Stimulated activated CD4-positive, alpha-beta T cell treated with anti-CD3 and anti-CD28 coated beads, Interleukin-15, amount 100 ng/mL, for 24 hours (primary cell): ENCODE measurements at places on chromosomes 12 and 14.

GRCh38 chr12:81207173-81207572 is 129.3 kb downstream of the ACSS3 start:
- DNase-seq = no peak

GRCh38 chr12:13882176-13882575 is 99.2 kb downstream of the GRIN2B start:
- no peak for DNase-seq

- DNase-seq = no peak
These were observed 907 bp upstream of the EFS start for GRCh38 chr14:23365732-23366425.

GRCh38 chr14:87686746-87687145 is 306.2 kb downstream of the GALC start:
- no peak for DNase-seq

DNA sequence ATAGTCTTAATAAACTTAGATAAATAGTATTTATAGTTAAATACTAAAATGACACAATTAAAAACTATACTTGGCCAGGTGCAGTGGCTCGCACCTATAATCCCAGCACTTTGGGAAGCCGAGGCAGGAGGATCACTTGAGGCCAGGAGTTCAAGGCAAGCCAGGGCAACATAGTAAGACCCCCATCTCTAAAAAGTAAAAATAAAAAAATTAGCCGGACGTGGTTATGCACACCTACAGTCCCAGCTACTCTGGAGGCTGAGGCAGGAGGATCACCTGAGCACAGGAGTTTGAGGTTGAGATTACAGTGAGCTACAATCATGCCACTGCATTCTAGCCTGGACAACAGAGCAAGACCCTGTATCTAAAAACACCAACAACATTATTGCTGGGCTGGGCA is 16.0 kb downstream of the CINP start:
- DNase-seq = no peak

- no peak for DNase-seq
These were observed 601.8 kb upstream of the ATXN7L3B start for GRCh38 chr12:73935817-73936216.

GRCh38 chr12:4112734-4113325 is 160.7 kb upstream of the CCND2 start:
- no peak for DNase-seq

- no peak for DNase-seq
These were observed 7.7 kb downstream of the OXA1L start for GRCh38 chr14:22774011-22774706.

DNA sequence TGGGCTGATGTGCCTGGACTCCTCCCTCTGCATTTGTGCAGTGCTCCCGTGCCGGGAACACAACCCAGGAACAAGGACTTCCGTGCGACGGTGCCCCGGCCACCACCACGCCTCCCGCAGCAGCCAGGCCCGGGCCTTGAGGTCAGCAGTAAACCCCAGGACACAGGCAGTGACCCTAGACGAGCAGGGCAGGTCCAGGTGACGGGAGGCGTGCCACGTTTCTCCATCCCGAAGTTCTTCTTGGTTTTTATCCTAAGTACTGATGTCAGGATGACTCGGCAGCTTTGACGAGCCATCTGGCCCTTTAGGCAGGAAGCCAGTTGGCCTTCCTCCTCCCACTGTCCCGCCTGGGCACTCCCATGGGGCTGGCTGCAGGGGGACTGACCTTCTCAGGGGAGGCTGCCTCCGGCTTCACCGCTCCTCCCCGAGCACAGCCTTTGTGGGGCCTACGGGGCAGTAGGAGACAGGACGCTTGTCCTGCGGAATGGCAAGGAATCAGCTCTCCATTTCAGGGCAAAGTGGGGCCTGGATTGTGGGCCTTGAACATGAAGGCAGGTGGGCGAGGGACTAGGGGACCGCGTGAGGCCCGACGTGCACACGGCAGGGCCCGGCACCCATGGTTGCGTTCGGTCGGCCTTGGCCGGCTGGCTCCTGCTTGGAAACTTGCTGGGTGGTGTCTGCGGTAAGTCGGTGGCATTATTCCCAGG is 94.1 kb downstream of the FBXL14 start:
- no peak for DNase-seq

GRCh38 chr12:4292341-4293073 is 18.9 kb downstream of the CCND2 start:
- no peak for DNase-seq

DNA sequence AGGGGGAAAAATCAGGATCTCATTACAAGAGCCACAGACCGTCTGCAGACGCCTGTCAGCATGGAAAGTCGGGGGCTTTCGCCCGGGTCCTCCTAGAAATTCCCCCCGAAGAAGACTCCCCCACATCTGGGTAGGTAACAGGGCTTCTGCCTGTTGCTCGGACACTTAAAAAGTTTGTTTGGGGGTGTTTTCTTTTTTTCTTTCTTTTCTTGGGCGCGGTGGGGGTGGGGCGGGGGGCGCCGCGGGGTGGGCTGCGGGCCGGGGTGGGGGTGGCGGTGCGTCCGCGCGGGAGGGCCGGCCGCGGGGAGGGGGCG is 358 bp downstream of the ELK3 start:
- DNase-seq = no peak

DNA sequence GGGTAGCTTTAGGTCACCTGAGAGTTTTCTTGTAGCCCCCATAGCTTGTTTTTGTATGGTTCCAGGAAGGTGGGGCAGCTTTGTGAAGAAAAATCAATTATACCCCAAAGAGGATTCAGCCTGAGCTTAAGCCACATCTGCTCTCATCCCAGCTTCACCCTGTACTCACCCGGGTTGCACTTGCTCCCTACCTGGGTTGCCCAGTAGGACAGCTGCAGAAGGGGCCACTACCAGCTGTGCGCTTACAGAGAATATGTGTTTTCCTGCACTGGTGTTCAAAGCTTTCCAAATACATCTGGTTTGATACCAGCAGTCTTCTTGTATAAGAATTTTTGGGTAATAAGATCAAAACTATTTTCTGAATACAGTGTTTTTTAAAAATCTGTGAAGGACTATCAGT is 3.0 kb upstream of the SLC38A1 start:
- DNase-seq = no peak

- no peak for DNase-seq
These were observed 13.5 kb downstream of the MIA2 start for GRCh38 chr14:39247256-39247655.

- DNase-seq = no peak
These were observed 226.3 kb downstream of the ERC1 start for GRCh38 chr12:1217191-1217949.

- DNase-seq = no peak
These were observed 21.8 kb downstream of the SENP1 start for GRCh38 chr12:48084066-48084465.

DNA sequence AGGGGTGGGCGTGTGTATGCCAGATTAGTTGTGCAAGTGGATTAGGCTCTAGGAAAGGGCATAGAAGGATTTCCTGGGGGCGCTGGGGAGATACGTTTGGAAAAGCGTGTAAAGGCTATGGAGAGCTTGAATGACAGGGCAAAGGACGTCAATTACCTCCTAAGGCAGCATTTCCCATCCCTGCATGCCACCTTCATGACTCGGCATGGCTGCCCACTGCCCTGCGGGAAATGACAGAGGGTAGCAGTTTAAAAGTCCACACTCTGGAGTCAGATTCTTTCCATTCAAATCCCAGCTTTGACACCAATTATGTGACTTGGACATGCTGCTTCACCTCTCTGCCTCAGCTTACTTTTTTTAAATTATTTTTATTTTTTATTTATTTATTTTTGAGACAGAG is 14.8 kb upstream of the TMEM229B start:
- DNase-seq = no peak

DNA sequence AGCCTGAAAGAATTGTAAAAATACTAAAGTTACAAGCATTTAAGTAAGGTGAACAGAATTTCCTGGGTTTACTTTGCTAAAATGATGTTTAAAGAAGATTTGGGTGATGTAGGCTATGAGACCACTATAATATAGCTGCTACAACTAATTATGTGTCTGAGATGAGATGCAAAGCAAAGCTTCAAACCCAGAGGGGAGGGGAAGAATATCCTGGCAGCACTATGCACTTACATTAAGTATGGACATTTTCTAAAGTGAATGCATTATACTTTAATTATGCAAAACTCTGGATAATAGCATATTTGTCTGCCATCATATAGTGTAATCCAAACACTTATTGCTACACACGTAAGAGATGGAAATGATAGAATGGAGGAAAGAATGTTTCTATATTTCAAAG is 1003.7 kb downstream of the GALC start:
- no peak for DNase-seq

DNA sequence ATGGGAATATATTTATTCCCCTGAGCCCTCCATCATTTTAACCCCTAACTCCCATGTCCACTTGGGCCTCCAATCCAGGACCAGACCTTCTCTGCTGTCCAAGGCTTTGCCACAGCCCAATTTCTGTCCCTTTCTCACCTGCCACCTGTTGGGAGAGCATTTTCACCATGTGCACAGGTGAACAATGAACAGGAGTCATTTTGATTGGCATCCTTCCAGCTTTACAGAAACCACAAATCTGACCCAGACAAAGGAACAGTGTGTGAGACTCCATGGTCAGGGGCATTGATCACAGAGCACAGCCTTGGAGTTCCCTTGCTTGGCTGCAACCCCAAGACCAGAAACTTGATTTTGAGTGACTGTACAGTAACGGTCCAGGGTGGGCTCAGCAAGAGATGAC is 91.9 kb downstream of the CRACR2A start:
- DNase-seq = no peak

DNA sequence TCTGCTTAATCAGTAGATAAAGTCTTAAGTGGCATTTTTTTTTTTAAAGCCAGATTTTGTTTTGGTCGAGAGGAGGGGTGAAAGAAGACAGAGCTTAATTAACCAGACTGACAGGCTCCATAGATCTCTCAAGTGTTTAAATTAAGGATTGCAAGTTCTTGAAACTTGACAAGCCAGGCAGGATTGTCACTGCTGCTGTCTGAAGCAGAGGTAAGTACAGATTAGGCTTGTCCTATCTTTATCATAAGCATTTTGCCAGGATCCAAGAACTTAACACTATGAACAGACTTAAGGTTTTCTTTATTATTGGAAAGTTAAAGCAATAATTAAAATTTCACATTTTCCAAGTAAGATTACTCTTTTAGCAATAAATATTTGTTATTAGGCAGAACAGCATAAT is 179.6 kb upstream of the LMO3 start:
- DNase-seq = no peak

DNA sequence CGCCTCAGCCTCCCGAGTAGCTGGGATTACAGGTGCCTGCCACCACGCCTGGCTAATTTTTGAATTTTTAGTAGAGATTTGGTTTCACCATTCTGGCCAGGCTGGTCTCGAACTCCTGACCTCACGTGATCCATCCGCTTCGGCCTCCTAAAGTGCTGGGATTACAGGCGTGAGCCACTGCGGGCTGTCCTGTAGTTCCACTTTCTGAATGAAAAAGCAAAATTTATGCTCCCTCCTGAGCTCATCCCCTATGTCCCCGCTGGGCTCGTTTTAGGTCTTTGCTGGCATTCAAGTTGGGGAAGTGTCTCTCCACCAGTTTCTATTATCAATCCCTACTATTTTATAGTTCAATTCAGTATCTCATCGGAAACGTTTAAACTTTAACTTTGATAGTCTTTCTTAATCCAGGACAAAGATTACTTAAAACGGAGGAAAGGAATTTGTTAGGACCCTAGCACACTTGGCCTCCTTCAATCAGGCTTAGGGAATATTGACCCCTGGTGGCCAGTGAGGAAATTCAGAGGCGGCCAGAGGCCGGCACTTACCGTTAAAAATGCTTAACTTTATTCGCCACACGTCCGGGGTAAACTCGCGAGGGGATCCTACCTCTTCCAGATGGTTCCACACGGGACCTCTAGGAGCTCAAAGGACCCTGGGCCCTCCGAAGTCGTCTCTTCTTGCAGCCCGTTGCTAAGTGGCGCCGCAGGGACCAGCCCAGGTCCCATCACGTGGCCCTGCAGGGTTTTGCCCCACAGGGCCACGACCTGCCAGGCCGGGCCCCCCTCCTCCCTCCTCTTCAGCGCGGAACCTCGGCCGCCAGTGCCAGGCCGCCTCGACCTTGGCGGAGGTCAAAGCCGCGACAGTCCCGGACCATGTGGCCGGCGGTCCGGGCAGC is 11.4 kb upstream of the DNAL1 start:
- peak; percentile 70 for DNase-seq

GRCh38 chr12:38956337-38956736 is 50.9 kb upstream of the CPNE8 start:
- DNase-seq = no peak

DNA sequence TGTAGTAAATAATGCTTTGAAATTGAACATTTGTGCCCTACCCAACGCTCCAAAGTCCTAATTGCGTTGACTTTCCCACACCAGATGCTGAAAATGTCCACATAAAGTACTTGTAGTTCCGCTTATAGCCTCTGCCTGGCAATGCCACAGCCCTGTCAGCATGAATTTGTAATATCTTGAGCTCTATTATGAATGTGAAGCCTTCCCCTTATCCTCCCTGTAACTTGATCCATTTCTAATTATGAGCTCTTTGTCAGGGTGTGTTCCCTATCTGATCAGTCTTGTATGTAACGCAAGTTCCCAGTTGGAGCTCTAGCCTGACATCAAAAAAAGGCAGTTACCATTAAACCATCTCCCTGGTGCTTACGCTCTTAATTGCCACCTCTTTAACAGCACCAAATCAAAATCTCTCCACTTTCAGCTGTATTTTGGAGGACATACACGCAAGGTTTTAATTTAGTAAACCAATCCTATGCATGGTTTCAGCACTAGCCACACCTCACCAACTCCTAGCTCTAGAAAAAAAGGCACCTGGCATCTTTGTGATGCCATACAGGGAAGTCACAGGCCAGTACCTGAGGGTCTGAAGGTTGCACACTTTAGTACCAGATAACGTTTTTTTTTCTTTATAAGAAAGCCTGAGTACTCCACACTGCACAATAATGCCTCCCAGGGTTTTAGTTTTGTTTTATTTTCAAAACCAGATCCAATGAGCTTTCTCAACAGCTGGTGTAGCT is 69.3 kb downstream of the EEA1 start:
- DNase-seq = no peak

GRCh38 chr14:101194373-101195308 is 291.1 kb upstream of the RTL1 start:
- no peak for DNase-seq

DNA sequence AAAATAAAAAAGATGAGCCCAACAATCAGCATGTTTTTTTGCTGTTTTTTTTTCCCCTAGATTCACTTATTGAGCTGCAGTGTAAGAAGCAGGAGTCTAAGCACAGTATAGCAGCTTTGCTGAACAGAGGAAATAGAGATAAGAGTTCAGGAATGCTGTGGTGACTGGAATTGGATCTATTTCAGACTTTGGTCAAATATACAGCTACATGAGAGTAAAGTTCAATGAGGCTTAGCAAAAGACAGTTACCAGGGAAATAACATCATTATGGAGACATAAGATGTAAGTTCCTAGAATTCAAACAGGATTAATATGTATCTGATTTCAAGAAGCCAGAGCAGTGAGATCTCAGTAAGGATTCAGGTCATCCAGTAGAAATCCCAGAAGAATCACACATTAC is 613.0 kb downstream of the RPS29 start:
- no peak for DNase-seq
